Bronchial epithelial cell (primary cell): ENCODE measurements at places on chromosomes 12 and 14.

GRCh38 chr12:51323317-51323960 is 535 bp downstream of the BIN2 start:
- no peak for DNase-seq

- no peak for DNase-seq
Observed at GRCh38 chr12:107955966-107956643, 173.0 kb upstream of the WSCD2 start.

DNA sequence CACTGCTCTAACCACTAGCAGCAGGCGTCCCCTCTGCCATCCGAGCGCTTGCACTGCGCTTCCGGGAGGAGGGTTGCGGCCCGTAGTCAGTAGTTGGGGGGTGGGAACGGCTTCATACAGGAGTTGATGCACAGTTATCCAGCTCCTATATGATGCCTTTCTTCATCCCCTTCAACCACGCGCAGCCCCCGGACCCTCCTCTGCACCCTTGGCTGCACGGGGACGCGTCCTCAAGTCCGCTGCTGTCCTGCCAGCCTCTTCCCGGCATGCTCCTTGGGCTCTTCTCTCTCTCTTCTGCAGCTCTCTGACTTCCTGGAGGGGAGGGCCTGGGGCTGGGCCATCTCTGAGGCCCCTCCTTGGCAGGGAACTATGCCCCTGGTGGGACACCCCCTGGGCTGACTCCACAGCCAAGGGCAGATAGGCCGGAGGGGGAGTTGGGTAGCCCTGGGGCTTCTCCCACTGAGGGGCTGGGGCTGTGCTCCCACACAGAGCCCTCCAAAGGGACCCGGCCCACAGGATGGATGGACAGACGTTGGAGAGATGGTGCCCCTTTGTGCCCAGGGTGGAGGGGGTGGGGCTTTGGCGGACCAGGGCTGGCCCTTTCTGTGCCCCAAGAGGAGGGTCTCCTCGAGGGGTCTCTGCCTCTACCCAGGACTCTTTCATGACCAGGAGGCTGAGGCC is 29.0 kb downstream of the RTL1 start:
- DNase-seq, result no peak

DNA sequence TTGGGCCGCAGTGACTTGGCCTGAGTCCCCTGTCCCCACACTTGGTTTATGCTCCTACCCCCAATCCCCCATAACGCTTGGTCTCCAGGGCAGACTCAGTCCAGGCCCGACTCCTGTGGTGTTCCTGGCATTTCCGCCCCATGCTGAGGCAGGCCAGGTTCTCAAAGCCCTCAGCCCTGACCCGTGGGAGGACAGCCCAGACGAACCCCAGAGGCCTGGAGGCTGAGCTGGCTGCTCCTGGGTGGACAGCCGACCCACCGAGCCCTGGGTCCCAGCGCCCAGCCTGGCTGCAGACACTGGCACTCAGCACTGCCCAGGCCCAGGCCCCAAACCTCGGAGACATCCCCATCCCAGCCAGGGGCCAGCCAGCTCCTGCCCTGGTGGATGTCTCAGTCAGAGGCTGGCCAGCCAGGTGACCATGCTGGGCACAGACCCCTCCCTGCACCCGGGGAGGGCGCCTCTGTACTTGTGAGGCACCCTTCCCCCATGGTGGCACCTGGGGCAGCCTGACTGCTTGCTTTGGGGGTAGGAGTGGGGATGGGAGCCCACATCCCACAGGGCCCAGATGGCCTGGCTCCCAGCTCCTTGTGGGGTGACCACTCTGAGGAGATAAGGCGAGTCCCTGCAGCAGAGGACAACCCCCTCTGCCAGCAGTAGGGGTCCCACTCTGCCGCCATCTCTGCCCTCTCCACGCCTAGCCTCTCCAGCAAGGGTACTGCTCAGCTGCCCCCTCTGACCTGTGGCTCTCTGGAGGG is 1.4 kb downstream of the PLD4 start:
- no peak for DNase-seq

- peak; percentile 87 for DNase-seq
Observed at GRCh38 chr12:68224613-68225285, 861 bp downstream of the IL26 start.

DNA sequence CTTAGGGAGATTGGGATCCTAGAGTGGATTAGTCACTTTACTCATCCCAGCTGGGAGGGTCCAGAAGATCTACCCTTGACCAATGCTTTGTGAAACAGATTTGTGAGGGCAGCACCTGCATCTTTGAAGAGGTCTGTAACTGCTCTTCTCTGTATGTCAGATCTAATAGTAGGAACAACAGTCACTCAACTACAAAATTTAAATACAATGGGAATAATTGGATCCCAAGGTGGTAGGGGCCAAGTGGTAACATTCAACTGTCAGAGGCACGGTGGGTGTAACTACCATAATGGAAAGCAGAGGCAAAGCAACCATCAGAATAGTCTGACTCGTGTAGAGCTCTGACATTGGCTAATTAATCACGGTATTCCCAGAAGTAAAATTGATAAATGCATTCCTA is 55.8 kb downstream of the ITPR2 start:
- no peak for DNase-seq

GRCh38 chr12:128458301-128458974 is 191.5 kb downstream of the TMEM132C start:
- no peak for DNase-seq

DNA sequence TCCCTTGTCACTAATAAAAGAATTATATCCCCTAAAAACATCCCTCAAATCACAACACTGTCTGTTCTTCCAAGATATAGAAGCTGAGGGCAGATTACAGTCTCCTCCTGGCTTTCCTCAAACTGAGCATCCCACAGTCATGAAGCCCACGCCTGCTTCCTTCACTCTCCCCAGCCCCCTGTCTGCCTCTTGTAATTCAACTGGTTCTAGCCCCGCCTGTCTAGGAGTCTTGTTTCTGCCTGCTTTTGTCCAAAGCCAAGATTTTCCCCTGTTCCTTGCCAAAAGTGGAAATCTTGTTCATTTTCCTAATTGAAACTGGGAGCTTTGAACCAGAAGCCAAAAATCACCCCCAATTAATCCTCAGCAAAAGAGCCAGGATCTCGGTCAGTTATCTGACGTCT is 35.9 kb upstream of the PWP1 start:
- no peak for DNase-seq

GRCh38 chr14:65410640-65411039 is 1.9 kb upstream of the FUT8 start:
- DNase-seq, result no peak

DNA sequence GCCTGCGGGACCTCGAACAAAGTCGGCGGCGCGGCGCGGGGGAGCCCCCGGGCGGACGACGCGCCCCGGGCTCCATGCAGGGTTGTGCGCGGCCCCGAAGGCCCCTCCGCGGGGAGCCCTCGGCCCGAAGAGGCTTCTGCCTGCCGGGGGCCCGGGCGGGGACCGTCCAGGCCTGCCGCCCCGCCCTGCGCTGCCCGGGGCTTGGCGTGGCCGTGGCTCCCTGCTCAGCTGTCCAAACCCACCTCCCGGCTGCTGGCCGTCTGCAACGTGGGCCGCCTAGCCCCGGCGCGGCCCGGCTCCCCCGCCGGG is 670 bp downstream of the DYRK2 start:
- no peak for DNase-seq

DNA sequence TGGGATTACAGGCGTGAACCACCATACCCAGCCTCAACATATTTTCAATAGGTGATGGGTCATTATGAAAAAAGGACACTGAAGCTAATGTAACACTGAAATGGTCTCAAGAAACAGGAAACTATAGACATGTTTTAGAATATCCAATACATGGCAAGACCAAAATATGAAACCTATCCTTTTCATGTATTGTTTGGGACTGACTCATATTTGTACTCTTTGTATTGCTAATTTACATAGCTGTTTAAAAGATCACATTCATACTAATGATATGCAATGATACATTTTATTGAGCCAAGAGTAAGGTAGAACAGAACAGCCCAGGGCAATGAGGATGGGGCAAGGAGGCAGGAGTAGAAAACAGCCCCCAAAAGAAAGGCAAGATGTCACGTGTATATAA is 32.6 kb downstream of the RESF1 start:
- DNase-seq, result peak; percentile 50

DNA sequence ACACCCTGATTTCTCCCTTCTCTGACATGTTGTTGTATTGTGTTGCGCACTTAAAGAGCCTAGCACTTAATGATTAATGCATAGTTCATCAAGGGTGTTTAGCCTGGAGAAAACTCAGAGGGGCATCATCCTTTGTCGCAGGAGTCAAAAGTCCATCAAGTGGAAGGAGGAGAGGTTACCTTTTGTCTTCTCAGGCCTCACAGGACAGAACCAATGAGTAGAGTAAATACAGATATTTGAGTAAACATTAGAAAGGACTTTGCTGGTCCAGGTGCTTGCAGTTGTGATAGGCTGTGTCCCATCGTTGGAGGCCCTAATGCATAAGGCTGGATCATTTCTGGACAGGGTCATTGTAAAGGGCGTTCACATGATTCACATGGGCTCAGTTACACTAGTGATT is 430.9 kb downstream of the PCNX1 start:
- no peak for DNase-seq

DNA sequence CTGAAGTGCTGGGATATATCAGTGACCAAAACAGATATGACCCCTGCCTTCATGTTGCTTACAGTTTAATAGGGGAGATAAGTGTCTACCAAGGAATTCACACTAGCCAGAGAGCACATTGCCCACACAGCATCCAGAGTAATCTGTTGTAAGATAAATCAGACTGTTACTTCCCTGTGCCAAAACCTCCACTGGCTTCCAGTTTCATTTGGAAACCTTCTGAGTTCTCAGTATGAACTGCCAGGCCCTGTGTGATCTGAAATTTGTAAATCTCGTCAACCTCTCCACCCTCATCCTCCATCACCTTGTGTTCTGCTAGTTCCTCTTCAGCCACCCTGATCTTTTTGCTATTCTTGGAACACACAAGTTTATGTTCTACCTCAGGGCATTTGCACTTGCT is 154.7 kb downstream of the ETV6 start:
- no peak for DNase-seq

DNA sequence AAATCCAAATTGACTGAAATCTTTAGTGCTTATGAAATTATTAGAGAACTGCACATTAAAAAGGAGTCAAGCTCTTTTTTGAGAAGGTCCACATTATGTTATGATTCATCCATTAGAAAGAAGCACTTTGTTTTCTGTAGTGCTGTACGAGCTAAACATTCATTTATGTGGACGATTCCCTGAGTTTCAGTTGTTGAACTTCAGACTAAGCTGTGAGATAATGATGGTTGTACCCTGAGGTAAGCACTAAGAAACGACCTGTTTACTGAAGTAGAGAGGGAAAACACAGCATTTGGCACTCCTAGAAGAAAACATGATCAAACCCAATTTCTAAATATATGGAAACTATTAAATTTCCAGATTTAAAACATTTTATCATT is 67.3 kb upstream of the ATP2B1 start:
- no peak for DNase-seq

- no peak for DNase-seq
Observed at GRCh38 chr14:61190341-61190740, 90.8 kb downstream of the TMEM30B start.
